Tibial nerve (tissue), 4 donors: ENCODE measurements at places on chromosomes 2 and 18.

- no peak for DNase-seq
- H3K4me1 ChIP-seq, result no peaks in the 10 kb centered on the region
- no peaks in the 10 kb centered on the region for H3K27me3 ChIP-seq
These were observed 48.1 kb upstream of the RBMS1 start for GRCh38 chr2:160541745-160542144.

DNA sequence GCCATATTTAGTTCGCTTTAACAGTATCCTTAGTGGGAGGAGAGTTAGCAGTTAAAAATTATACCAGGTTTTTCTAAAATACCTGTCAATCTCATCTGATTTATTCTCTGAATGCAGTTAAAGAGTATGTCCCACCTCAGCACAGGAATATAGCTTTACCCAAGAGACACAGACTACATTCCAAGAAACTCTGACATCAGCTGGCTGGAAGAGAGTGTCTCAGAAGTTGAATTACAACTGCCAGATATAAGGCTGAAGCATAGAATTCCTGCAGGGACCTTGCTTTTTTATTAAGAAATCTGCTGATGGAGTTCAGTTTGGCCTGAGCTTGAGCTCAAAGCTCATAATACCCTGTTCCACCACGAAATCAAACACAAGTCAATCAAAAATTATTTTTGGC, 25.4 kb upstream of the CNTNAP5 start:
- no peaks in the 10 kb centered on the region for H3K36me3 ChIP-seq
- DNase-seq, result no peak
- no peak overlapping the region for H3K27ac ChIP-seq
- H3K27me3 ChIP-seq, result no peaks in the 10 kb centered on the region
- no peaks in the 10 kb centered on the region for H3K4me1 ChIP-seq

DNA sequence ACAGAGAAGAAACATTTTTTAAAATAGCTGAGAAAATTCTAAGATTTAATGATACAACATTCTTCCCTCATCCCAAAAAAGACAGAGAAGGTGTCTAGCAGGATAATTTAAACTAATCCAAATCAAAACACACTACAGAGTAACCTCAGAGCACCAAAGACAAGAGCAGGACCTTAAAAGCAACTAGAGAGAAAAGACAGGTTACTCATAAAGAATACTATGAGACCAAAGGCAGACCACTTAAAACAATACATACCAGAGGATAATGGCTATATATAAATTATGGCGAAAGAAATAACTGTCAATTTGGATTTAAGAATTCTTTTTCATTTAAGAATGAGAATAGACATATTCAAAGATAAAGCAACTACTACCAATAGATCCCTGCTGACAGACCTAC, 40.0 kb downstream of the HDLBP start:
- no peaks in the 10 kb centered on the region for H3K27me3 ChIP-seq
- H3K36me3 ChIP-seq, result no peaks in the 10 kb centered on the region
- no peak overlapping the region for H3K27ac ChIP-seq
- no peak for DNase-seq
- peaks cover 17% of the 10 kb centered on the region for H3K4me1 ChIP-seq

DNA sequence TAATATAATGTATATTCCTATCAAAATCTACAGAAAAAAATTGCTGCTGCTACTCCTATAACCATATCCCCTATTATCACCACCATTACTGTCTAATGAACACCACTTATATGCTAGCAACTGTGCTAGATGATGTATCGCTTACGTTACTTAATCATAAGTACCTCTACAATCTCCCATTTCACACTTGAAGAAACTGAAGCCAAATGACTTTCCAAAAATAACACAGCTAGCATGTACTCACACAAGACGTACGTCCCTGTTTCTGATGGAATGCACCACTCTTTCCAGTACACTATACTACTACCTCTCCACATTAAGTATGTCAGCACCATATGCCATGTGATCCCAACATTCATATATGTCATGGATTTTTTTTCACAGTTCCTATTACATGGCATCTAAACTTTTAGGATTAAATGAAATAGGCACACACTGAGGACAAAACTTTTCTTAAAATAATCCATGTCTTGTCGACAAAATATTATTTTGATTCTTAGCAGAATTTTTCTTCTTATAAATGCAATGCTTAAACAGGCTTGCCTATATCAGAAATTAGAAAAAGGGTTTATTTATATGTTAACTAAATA, 112.8 kb downstream of the NBAS start:
- H3K36me3 ChIP-seq, result no peaks in the 10 kb centered on the region
- peaks cover 6% of the 10 kb centered on the region for H3K4me1 ChIP-seq
- no peak for DNase-seq
- no peak overlapping the region for H3K4me3 ChIP-seq

- no peaks in the 10 kb centered on the region for H3K36me3 ChIP-seq
- DNase-seq, result no peak
- no peaks in the 10 kb centered on the region for H3K4me1 ChIP-seq
- no peak overlapping the region for H3K27ac ChIP-seq
These were observed 2.4 kb upstream of the KCNF1 start for GRCh38 chr2:10909050-10909995.

- H3K27me3 ChIP-seq, result no peaks in the 10 kb centered on the region
- no peaks in the 10 kb centered on the region for H3K36me3 ChIP-seq
- peaks cover 36% of the 10 kb centered on the region for H3K4me1 ChIP-seq
- no peak overlapping the region for H3K27ac ChIP-seq
- DNase-seq, result no peak
These were observed 1.6 kb downstream of the INHBB start for GRCh38 chr2:120347396-120348060.

GRCh38 chr2:129329574-129329973, 649.9 kb upstream of the RAB6C start:
- no peaks in the 10 kb centered on the region for H3K36me3 ChIP-seq
- no peaks in the 10 kb centered on the region for H3K4me1 ChIP-seq
- no peak overlapping the region for H3K27ac ChIP-seq
- no peak overlapping the region for H3K4me3 ChIP-seq
- H3K27me3 ChIP-seq, result no peaks in the 10 kb centered on the region

- no peaks in the 10 kb centered on the region for H3K36me3 ChIP-seq
- H3K27ac ChIP-seq, result no peak overlapping the region
- H3K27me3 ChIP-seq, result no peaks in the 10 kb centered on the region
- DNase-seq, result no peak
- no peak overlapping the region for H3K4me3 ChIP-seq
- peaks cover 11% of the 10 kb centered on the region for H3K4me1 ChIP-seq
These were observed 137.9 kb upstream of the VRK2 start for GRCh38 chr2:57908736-57909161.

DNA sequence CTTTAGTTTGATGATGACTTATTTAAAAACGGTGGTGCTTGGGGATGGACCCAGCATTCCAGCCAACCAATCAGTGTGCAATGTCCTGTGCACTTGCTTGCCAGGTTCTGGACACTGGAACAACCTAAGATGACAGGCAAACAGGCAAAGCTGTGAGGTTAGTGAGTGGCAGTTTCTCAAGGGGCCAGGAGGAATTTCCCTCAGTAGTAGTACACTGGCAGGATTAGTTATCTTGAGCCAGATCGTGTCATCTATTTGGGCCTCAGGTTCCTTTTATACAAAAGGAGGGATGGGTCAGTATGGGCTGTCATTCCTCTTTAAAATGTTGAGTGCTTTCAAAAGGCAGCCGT, 26.6 kb downstream of the MAP4K4 start:
- no peaks in the 10 kb centered on the region for H3K4me1 ChIP-seq
- no peaks in the 10 kb centered on the region for H3K27me3 ChIP-seq
- H3K27ac ChIP-seq, result no peak overlapping the region
- no peaks in the 10 kb centered on the region for H3K36me3 ChIP-seq

- no peaks in the 10 kb centered on the region for H3K27me3 ChIP-seq
- H3K4me3 ChIP-seq, result no peak overlapping the region
- no peaks in the 10 kb centered on the region for H3K4me1 ChIP-seq
- H3K36me3 ChIP-seq, result peaks cover 11% of the 10 kb centered on the region
- DNase-seq, result no peak
These were observed 36.3 kb downstream of the TGOLN2 start for GRCh38 chr2:85291425-85292023.

DNA sequence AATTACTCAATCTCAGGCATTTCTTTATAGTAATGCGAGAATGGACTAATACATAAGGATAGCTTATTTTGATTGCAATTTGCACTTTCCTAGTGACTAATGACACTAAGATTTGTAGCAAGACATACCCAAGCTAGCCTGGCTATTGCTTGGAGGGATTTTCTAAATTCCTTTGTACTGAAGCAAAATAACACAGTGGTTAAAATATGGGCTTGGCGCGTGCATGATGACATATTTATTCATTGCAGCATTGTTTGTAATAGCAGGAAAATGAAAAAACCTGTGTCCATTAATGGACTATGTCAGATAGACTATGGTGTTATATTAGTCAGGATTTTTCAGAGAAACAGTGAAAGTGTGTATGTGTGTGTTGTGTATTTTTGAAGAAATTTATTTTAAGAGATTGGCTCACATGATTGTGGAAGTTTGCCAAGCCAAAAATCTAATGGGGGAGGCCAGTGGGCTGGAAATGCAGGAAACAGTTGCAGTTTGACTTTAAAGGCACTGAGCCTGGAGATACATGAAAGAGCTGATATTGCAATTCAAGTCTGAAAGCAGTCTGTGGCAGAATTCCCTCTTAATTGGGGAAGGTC, 16.7 kb upstream of the LAPTM4A start:
- H3K27me3 ChIP-seq, result no peaks in the 10 kb centered on the region
- no peak overlapping the region for H3K27ac ChIP-seq
- no peak overlapping the region for H3K4me3 ChIP-seq
- no peaks in the 10 kb centered on the region for H3K36me3 ChIP-seq
- H3K4me1 ChIP-seq, result peaks cover 43% of the 10 kb centered on the region
